SW 1271 (cell line): ENCODE measurements at places on chromosomes 4 and X.
A peak's percentile ranks its signal among the peaks of the same experiment; 100 is the strongest.

- peak; percentile 77 for DNase-seq
These were observed 54.9 kb downstream of the F8 start for GRCh38 chrX:154967603-154968002.

GRCh38 chr4:82706349-82707000 lies 92.1 kb downstream of the SCD5 start:
- DNase-seq = no peak

DNA sequence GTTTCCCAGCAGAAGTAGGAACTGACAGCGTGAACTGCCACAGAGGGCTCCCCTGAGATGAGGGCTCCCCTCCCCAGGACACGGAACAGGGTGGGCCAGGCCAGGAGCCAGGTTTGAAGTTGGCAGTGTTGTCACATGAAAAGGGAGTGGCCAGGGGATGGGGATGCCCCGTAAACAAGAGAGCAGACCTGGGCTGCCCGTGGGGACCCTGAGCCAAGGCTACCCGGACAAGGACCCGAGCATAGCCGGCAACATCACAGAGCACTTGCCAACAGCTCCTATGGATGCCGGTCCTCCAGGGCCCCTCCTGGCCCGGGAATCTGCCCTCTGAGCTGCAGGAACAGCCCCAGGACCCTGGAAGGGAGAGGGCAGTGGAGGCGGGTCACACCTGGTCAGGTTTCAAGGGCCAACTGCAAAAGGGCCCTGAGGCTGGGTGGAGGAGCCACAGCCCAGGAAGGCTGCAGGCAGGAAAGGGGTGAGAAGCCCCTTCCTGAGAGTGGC lies 102.1 kb downstream of the CPZ start:
- DNase-seq = no peak

DNA sequence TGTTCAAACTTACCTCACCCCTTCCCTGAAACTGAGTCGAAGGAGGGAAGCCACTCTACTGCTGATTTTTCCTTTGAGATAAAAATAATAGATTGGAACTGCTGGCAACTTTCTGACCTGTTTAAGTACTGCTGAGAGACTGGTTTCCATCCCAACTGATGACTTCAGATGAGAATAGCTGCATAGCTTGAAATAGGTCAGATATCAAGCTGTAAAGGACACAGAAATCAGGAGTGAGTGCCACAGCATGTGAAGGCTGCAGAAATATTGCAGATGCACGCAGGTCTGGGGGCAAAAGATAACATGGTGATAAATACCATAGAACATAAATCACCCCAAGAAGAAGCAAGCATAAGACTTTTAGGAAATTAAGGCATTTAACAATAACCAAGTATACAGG lies 923.2 kb downstream of the SH3BGRL start:
- no peak for DNase-seq

GRCh38 chrX:108582151-108582550 lies 142.5 kb downstream of the COL4A5 start:
- DNase-seq = no peak

GRCh38 chrX:39296472-39296871 lies 495.2 kb downstream of the MID1IP1 start:
- no peak for DNase-seq

DNA sequence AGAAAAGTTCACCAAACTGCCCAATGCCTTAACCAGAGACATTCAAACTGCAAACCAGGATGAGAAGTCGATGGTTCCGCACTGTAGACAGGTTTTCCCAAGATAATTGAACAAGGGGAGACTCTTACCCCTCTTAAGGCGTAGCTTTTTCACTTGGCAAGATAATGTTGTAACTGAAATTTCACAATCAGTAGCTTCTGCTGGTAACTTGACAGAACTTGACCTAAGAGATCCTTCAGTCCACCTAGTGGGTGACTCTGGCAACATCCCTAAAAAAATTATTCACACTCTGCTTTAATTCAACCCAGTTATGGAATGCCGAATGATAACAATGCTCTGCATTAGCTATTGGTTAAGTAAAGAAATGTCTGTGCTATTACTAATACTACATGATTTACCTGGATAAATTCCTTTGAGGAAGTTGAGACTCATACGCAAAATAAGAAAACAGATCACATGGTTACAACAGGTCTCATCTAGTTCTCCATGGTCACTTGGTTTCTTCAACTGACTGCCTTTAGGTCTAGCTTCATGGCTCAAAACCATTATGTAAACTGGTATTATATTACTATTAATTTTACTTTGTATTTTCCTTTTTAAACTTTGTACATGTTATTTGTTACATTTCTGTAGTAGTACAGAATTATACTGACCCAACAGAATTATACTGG lies 9.1 kb downstream of the ELF2 start:
- DNase-seq = peak; percentile 44

GRCh38 chr4:53647547-53647946 lies 56.3 kb upstream of the LNX1 start:
- no peak for DNase-seq

DNA sequence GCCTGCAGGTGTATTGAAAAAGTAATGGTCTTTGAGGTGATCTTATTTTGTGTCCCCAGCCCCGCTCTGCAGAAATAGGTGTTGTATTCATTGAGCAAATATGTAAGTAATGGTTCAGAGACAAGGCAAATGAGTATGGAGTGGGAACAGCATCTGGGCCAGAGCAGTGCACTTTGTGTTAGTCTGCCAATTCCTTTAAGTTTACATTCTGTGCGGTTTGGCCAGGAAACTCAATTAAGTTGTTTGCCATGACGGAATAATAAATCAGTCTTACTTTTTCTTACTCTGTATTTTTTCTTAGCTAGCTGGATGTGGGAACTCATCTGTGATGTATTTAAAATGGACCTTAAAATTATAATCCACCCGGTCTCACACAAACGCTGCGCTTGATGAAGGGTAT lies 12.6 kb downstream of the DCLK2 start:
- DNase-seq = no peak

GRCh38 chrX:12825801-12826200 lies 34.6 kb downstream of the PRPS2 start:
- DNase-seq = no peak

DNA sequence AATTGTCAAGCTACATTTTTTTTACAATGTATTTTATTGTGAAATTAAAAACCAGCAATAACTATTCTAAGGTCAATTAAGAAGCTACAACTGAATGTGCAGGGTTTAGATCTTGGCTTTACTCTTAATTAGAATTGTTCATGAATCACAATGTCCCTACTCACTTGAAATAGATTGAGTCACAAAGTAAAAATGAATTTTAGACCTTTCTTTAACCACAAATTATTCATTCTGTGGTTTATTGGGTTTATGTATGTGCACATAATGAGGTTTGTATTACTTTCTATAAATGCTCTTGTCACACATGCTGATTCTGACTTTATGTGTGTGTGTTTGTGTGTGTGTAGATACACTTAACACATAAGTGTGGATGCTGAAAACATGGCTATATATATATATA lies 647.0 kb upstream of the AADAT start:
- DNase-seq = no peak

GRCh38 chr4:56627985-56628384 lies 53.1 kb downstream of the HOPX start:
- no peak for DNase-seq

GRCh38 chr4:182257503-182257902 lies 14.3 kb downstream of the TENM3 start:
- no peak for DNase-seq

- DNase-seq = no peak
These were observed 47.7 kb upstream of the SORCS2 start for GRCh38 chr4:7144374-7145290.

GRCh38 chr4:106247600-106247999 lies 68.4 kb downstream of the TBCK start:
- DNase-seq = no peak

DNA sequence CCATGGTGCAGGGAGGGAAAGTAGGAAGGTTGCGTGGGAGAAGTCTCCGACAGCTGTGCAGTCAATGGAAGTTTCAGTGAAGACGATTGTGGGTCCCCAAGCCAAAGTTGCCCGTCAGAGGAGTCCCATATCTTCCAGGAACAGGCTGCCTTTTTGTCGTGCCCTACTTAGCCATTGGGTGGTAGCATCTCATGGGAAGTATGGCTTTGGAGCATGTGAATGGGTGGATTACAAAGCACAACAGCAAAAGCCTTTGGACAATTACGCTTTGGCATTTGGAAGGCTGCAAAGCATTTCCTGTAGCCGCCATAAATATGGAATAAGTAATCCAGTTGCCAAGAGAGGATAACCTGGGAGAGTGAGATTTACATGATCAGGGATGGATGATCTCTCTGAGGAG lies 300.7 kb upstream of the BOD1L1 start:
- no peak for DNase-seq

DNA sequence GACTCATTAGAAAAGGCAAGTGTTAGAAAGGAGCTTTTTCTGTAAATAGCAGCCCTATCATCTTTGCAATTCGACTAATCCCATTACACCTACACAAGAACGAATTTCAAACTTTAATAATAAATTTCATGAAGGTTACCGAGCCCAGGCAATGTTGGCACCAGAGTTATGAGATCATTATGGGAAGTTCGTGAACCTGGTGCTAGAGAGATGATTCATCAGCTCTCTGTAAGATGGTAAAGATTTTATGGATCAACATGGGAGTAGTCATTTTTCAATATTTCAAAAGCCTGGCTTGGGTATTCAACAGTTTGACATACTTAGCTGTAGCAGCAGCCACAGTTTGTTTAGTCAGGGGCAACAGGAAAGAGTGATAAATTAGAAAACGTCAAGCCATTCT lies 35.8 kb downstream of the AMELX start:
- no peak for DNase-seq

GRCh38 chr4:145481942-145482208 lies 222 bp downstream of the SMAD1 start:
- DNase-seq = no peak

DNA sequence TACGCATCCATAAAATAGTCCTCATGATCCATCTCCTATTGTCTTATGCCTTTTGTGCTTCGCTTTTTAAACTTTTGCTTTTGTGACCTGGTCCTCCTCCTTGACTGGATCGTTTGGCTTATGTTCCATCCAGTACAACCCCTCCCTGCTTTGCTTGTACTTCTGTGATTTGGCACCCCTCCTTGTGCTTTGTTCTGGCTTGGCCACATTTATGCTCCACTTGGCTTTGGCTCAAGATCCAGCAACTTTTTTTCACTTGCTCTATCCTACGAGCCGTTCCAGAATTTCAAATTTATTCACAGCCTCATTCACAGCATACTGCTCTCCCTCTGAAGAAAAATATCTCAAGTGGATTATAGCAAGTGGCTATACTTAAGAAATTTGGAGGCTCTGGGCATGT lies 28.0 kb upstream of the GLRA2 start:
- DNase-seq = no peak

DNA sequence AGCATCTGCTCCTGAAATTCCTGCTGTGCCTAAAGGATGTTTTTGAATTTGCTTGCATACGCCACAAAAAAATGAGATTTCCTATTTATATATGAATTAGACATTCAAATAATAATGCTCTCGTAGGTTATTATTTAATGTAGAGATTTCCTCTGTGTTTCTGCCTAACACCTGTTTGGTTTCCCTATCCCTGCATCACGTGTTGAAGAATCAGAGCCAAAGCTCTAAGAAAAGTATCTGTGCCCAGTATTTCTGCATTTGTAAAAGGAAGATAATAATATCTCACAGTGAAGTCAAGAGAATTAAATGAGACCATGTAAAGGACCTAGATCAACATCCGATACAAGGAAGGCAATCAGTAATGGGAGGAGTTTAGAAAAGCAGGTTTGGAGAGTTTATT lies 179.5 kb downstream of the HNRNPD start:
- no peak for DNase-seq

GRCh38 chr4:121656269-121656641 lies 40.5 kb downstream of the ANXA5 start:
- peak; percentile 4 for DNase-seq

- DNase-seq = no peak
These were observed 16.7 kb downstream of the BCOR start for GRCh38 chrX:40080894-40081678.

GRCh38 chr4:150045410-150045809 lies 32.8 kb upstream of the DCLK2 start:
- no peak for DNase-seq

- peak; percentile 44 for DNase-seq
These were observed 2.9 kb upstream of the FAT1 start for GRCh38 chr4:186726426-186727168.

GRCh38 chr4:103947617-103948016 lies 227.8 kb upstream of the TACR3 start:
- DNase-seq = no peak

GRCh38 chr4:1035510-1035909 lies 24.1 kb downstream of the FGFRL1 start:
- DNase-seq = no peak

DNA sequence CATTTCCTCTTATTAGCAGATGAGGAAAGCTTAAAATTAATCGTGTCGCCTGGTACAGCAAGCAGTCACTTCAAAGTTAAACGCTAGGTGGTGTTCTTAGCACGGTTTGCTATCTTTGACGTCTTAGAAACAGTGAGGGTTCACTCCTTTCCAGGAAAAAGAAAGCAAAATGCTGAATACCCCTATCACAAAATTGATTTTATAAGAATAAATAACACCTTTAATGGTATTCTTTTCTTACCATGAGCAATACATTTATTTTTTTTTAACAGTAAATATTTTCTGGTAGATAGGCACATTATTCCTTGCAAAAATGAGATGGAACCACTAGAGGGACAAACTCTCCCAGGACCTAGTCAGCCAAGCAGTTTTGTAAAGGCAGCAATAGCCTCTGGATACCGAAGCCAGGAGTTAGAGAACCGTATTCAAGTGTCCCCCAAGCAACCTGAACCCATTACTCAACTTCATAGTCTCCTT lies 153.9 kb downstream of the KDR start:
- DNase-seq = peak; percentile 61

GRCh38 chrX:12919620-12920019 lies 13.2 kb downstream of the TLR8 start:
- DNase-seq = no peak

DNA sequence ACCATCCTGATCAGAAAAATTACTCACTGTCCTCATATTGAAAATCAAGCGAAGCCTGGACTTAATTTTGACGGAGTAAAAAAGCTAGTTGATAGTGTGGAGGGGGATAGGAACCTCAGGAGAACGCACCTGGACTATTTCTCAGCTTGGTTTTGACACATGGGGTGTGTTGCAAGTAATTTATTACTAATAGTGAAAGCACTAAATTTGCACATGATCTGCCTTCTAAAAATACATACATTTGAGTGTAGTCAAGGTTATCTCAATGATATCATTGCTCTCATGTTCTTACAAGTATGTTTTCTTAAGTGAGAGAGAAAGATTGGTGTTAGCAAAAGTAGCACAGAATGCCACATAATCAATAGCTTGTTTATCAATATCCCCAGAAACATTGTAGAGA lies 29.5 kb downstream of the LRIT3 start:
- DNase-seq = no peak

GRCh38 chr4:127559981-127560380 lies 72.8 kb upstream of the INTU start:
- no peak for DNase-seq

GRCh38 chrX:113384628-113385027 lies 544.0 kb upstream of the AMOT start:
- peak; percentile 33 for DNase-seq

DNA sequence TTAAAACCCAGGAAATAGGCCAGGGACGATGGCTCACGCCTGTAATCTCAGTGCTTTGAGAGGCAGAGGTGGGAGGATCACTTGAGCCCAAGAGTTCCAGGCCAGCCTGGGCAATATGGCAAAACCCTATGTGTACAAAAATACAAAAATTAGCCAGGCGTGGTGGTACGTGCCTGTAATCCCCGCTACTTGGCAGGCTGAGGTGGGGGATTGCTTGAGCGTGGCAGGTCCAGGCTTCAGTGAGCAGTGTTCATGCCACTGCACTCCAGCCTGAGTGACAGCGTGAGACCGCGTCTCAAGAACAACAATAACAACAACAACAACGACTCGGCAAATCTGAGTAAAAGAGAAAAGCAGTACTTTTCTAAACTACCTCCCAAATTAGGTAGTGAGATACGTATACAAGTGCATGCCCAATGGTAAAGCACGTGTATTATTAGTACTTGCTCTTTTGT lies 13.0 kb upstream of the NDUFC1 start:
- DNase-seq = no peak
